Islet precursor cell (in vitro differentiated cells): ENCODE measurements at places on chromosomes 3 and 15.

DNA sequence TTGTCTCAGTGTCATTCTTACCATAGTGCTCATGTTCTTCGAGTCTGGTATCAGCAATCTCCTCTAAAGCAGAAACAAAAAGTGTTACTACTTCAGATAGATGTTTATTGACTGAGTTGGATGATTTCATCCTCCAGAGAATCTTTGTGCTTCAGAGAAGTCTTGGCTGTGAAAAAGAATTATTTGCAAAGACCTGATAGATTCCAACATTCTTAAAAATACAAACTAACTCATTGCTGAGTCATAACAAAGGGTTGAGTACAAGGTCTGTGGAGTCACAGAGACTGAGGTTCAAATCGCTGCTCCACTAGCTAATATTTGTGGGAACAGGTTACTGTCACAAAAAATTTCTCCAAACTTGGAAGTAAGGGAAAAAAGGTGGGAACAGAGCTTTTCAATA, 9.0 kb upstream of the STRIT1 start:
- DNase-seq: no peak

- DNase-seq: no peak
Observed at GRCh38 chr15:57041416-57041815, 123.0 kb downstream of the TCF12 start.

DNA sequence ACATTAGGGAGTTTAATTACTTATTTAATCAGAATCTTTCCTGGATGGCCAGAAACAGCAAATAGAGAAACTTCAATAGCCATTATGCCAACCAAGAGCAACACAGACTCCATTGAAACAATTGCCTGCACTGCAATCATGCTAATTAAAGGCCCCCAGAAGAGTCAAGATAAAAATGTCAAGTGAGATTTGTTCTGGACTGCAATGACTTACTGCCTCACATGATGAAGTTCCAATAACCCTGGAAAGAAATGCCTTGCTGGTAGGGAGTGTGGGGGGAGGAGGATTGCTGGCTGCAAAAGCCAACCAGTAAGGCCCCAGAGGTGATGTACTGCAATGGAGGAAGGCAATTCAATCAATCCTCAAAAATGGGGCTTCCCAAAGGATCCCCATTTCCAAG, 257.9 kb downstream of the NTRK3 start:
- DNase-seq: no peak

DNA sequence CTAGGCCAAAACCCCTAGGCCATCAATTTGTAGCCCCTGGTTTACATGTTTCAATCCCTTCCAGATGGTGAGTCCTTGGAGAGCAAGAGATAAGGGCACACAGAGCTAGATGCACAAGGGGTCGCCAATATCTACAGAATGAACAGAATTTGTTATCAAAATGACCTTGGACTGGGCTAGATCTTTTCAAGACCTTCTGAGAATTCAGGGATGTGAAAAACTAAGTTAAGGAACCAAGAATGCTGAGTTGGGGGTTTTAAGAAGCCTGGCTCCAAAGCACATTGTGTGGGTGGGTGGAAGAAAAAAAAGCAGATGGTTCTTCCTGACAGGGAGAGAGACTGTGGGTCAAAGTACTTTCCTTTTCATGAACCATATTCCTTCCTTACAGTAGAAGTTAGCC, 10.2 kb downstream of the CDCP1 start:
- no peak for DNase-seq

DNA sequence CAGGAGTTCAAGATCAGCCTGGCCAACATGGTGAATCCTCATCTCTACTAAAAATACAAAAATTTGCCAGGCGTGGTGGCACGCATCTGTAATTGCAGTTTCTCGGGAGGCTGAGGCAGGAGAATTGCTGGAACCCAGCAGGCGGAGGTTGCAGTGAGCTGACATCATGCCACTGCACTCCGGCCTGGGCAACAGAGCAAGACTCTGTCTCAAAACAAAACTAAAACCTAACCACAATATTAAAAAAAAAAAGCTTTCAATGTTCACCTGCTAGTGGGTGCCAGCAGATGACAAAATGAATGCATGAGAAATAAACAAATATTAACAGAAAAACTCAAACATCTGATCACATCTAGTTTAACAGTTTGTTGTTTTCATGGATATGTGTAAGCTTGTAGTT, 9.0 kb downstream of the SLC24A1 start:
- no peak for DNase-seq

- no peak for DNase-seq
Observed at GRCh38 chr3:17009826-17010225, 125.1 kb downstream of the PLCL2 start.

DNA sequence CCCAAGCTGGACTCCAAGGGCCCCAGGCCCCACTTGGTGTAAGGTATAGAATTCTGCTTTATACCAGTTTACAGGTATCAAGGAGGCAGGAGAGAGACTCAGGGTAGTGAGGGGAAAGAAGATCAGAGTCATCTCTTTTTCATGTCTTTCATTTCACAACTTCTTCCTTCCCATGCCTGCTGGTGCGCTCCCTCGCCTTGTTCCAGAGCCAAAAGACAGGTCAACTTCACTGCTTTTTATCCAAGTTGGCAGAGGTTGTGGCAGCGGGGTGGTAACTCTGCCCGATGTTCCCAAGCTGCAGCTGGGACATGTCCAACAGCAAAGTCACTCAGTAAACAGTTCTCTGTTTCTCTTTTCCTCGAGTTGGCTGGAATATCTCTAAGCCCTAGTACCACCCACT, 86.3 kb upstream of the TCF12 start:
- DNase-seq: no peak

GRCh38 chr3:40691452-40691861, 166.7 kb downstream of the ZNF621 start:
- peak; percentile 86 for DNase-seq

GRCh38 chr3:179956416-179956830, 80.3 kb downstream of the PEX5L start:
- no peak for DNase-seq

GRCh38 chr15:64753480-64754185, 21.8 kb downstream of the RBPMS2 start:
- DNase-seq: no peak

- DNase-seq: peak; percentile 79
Observed at GRCh38 chr3:176872771-176873209, 324.5 kb downstream of the TBL1XR1 start.

GRCh38 chr3:69294014-69294766, 91.7 kb downstream of the FRMD4B start:
- DNase-seq: peak; percentile 94

- DNase-seq: no peak
Observed at GRCh38 chr3:115996420-115997108, 373.3 kb downstream of the GAP43 start.

DNA sequence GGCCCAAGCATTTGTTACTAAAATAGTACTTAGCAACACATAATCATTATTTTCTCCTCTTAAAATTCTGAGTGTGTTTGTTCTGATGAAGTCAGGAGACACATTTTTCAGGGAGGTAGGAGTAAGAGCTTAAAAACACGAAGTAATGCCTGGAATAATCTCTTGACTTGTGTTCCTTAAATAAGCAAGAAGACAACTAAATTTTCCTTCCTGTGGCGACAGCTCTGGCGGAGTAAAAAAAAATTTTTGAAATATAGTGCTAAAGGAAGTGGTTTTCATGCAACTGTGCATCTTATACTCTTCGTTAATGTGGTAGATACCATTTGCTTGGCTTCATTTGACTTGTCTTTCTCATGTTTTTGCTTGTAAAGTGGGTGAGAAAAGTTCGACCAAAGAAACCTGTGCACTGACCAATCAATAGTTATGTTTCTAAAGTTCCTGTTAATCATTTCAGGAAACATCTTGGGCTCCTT, 11.1 kb upstream of the MBNL1 start:
- no peak for DNase-seq

DNA sequence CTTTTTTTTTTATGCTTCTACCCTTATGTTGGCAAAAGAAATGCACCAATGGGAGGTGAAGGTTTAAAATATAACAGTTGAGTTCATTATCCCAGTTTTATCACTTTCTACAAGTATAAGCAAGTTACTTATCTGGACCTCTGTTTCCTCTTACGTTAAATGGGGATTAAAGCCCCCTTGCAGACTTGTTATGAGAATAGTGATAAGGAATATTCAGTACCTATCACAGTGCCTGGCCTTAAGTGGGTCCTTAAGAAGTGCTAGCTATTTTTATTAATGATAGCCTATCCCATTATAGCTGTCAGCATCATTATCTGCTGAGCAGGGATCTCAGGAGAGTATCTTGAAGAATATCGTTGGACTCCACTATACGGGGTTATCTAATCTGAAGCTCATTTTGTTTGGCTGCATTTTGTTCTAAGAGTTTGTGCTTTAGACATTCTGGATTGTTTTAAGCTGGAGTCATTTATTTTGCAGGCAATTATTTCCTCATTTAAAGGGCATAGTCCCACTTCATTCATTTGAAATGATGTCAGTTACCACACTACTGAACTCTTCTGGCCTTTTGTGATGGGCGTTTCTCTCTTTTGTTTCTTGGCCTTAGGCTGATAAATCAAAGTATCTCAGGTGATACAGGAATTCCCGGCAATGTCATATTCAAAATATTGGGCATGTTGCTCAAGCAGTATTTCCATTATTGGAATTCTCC, 28.8 kb downstream of the RAB8B start:
- no peak for DNase-seq

DNA sequence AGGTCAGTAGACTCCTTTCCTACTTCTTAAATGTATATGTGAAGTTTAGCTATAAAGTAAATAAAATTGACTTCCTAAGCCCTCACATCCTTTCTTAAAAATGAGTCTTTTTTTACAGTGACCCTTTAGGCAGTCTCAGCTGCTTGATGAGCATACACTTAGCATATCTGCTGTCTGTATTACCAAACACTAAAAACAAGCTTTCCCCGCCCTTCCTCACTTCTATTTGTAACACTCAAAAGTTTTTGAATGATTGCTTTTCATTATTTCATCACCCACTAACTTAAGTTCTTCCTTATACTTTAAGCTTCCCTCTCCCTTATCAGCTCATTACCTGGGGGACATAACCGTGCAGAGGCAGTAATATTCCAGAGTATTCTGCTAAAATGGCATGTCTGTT, 89.4 kb downstream of the PLOD2 start:
- no peak for DNase-seq

DNA sequence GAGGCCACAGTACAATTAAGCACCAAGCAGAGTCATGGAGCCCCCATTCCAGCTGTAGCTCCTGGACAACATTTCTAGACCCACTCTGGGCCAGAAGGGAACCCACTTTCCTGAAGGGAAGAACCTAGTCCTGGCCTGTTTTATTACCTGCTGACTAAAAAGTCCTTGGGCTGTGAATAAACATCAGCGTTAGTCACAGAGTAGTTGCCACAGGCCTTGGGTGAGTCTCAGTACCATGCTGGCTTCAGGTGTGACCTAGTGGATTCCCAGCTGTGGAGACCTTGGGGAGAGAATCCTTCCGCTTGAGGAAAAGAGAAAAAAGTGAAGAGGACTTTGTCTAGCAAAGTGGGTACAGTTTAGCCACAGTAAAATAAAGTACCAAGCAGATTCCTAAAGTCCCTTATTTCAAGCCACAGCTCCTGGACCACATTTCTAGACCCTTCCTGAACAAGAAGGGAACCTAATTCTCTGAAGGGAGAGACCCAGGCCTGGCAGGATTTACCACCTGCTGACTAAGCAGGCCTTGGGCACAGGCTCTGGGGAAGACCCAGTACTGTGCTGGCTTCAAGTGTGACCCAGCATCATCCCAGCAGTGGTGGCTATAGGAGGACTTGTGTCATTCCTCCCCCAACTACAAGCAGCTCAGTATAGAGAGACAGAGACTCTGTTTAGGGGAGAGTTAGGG, 118.3 kb upstream of the KCNH8 start:
- no peak for DNase-seq

GRCh38 chr15:74264081-74264501, 28.0 kb downstream of the CCDC33 start:
- no peak for DNase-seq

GRCh38 chr3:156694536-156694935, 20.1 kb downstream of the TIPARP start:
- no peak for DNase-seq

DNA sequence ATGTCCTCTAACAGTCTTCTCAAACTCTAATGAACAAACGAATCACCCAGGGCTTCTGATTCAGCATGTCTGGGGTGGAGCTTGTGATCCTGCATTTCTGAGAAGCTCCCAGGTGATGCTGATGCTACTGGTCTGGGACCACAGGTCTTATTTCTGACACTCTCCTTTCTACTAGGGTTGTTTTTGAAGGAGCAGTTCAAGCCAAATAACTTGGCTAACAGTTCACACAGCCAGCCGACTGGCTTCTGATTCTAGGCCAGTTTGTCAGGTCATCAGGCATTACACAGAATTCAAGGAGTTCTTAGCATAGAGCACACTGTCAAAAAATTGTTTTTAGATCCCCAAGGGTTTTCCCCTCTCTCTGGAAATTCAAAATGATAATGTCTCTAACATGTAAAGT, 100.7 kb downstream of the TIGIT start:
- DNase-seq: no peak

DNA sequence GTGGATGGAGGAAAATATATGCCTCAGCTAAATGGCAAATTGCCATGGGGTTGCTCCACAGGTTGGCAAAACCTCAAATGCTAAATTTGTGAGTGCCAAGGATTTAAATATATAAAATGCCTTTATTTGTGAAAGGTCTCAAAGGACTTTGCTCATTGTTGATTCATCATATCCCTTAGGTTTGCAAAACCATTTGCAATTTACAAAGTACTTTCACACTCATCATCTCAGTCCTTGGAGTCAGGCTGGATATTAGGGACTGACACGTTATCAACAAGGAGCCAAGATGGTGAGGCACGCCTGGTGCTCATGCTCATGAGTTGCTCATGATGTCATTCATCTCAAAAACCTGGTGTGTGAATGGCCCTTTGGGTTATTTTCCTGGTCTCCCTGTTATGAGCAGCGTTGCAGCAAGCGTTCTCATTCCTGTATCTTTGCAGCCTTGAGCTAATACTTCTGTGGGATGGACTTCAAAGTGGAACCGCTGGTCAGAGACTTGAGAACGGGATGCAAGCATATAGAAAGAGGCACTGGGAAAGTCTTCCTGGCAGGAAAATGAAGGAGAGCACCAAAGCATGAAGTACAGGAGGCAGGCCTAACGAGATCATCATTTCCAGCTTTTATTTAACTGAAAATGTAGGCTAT, 66.0 kb downstream of the MYO1E start:
- DNase-seq: no peak

GRCh38 chr15:67303490-67304363, 49.1 kb downstream of the IQCH start:
- DNase-seq: no peak
